T-cell (primary cell): ENCODE measurements at places on chromosomes 6 and 20. TPM values are rescaled to one million over a fixed set of nuclear protein-coding genes. Genes with fewer than 3 reads are reported as not detected.

- H3K36me3 ChIP-seq, result no peaks in the 10 kb centered on the region
- no peak for DNase-seq
- H3K4me1 ChIP-seq, result no peaks in the 10 kb centered on the region
- no peak overlapping the region for H3K4me3 ChIP-seq
- H3K27ac ChIP-seq, result no peak overlapping the region
- H3K27me3 ChIP-seq, result no peaks in the 10 kb centered on the region
These were observed 688.9 kb upstream of the GJE1 start for GRCh38 chr6:141443668-141444289.

DNA sequence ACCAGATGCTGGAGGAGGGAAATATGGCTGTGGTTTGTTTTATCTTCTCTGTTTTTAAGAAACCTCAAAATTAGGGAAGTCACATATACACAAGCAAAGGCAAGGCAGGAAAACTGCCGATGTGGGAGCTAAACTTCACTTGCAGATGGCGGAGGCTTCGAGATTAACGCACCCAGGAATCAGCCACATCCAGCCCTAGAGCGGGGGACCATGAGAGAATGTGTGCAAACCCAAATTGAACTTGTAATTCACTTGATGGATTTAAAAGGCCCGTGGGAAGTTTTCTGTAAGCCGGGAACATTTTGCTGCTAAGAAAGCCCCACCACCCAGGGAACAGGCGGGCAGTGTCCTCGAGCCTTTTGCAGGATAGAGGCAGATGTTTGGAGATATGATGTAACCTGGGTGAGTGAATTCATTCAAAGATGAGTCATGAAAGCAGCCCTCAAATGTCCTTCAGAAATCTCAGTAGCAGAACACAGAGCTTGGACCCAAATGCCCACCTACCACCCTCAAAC, 39.9 kb downstream of the PREX1 start:
- peaks cover 81% of the 10 kb centered on the region for H3K4me1 ChIP-seq
- no peak for DNase-seq
- no peak overlapping the region for H3K27ac ChIP-seq
- no peaks in the 10 kb centered on the region for H3K27me3 ChIP-seq

GRCh38 chr6:45447716-45448115, 70.0 kb upstream of the SUPT3H start:
- H3K27me3 ChIP-seq, result no peaks in the 10 kb centered on the region
- peaks cover 9% of the 10 kb centered on the region for H3K4me1 ChIP-seq
- no peaks in the 10 kb centered on the region for H3K36me3 ChIP-seq
- no peak overlapping the region for H3K4me3 ChIP-seq

DNA sequence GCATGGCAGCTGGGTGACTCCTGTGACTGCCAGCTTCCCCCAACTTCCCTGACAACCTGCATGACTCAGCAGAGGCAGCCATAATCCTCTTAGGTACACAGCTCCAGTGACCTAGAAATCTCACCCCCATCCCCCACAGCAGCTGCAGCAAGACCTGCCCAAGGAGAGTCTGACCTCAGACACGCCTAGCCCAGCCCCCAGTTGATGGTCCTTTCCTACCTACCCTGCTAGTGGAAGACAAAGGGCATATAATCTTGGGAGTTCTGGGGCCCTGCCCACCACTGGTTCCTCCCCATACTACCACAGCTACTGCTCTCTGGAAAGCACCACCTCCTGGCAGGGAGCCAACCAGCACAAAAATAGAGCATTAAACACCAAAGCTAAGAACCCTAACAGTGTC, 90.2 kb downstream of the F13A1 start:
- no peak for DNase-seq
- no peak overlapping the region for H3K4me3 ChIP-seq
- no peak overlapping the region for H3K27ac ChIP-seq

GRCh38 chr20:38109591-38110524, 55.2 kb downstream of the TGM2 start:
- no peaks in the 10 kb centered on the region for H3K27me3 ChIP-seq
- no peak overlapping the region for H3K4me3 ChIP-seq

- H3K4me1 ChIP-seq, result peaks cover 3% of the 10 kb centered on the region
- DNase-seq, result no peak
- H3K27ac ChIP-seq, result no peak overlapping the region
- no peaks in the 10 kb centered on the region for H3K27me3 ChIP-seq
- no peaks in the 10 kb centered on the region for H3K36me3 ChIP-seq
These were observed 35.9 kb upstream of the TBC1D22B start for GRCh38 chr6:37221585-37222124.

DNA sequence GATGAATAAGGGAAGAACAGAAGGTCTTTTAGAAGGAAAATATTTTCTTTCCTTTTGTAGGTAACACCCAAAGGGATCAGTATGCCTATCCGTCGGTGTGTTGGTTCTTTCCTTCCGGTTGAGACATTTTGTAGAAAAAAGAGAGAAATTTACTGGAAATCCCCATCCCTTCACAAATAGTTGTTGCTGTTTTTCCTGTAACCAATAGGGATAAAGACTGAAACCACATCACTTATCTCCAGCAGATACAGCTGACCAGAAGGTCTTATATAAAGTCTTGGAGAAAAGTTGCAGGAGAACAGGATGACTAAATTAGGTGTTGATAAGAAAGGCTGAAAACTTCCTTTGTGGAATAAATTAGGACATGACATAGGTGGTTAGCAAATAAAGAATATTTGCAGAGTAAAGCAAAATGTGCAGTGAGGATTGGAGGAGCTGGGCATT, 14.8 kb upstream of the HLA-DRB1 start:
- no peaks in the 10 kb centered on the region for H3K27me3 ChIP-seq
- peak overlapping the region; percentile 66 for H3K27ac ChIP-seq

GRCh38 chr6:24923885-24924401, 11.8 kb downstream of the RIPOR2 start:
- no peak for DNase-seq
- H3K4me1 ChIP-seq, result peaks cover 72% of the 10 kb centered on the region
- H3K36me3 ChIP-seq, result peaks cover 56% of the 10 kb centered on the region
- no peaks in the 10 kb centered on the region for H3K27me3 ChIP-seq

- no peak for DNase-seq
- H3K36me3 ChIP-seq, result no peaks in the 10 kb centered on the region
- H3K4me3 ChIP-seq, result no peak overlapping the region
- H3K4me1 ChIP-seq, result no peaks in the 10 kb centered on the region
- H3K27ac ChIP-seq, result no peak overlapping the region
These were observed 6.1 kb upstream of the FRK start for GRCh38 chr6:116066789-116067188.

DNA sequence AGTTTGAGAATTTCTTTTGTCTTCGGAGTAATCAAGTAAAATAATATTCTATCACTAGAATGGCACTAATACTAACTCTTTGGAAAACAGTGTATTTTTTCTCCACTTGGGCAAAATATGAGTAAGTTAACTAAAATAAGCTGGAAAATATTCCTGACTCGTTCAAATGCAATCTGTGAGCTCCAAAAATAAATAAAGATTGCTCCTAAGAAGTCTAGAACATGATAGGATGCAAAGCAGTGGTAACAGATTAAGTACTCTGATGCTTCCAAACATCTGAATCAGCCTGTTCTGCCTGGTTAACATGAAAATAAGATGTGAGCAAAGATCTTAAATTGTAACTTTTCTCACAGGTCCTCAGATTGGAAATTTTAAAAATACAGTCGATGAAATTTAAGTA, 285.1 kb upstream of the ID4 start:
- no peaks in the 10 kb centered on the region for H3K4me1 ChIP-seq
- H3K4me3 ChIP-seq, result no peak overlapping the region
- no peaks in the 10 kb centered on the region for H3K27me3 ChIP-seq
- DNase-seq, result no peak

GRCh38 chr6:45836984-45837383, 178.7 kb downstream of the CLIC5 start:
- no peak overlapping the region for H3K4me3 ChIP-seq
- no peak overlapping the region for H3K27ac ChIP-seq
- no peak for DNase-seq
- H3K4me1 ChIP-seq, result no peaks in the 10 kb centered on the region
- H3K27me3 ChIP-seq, result no peaks in the 10 kb centered on the region

DNA sequence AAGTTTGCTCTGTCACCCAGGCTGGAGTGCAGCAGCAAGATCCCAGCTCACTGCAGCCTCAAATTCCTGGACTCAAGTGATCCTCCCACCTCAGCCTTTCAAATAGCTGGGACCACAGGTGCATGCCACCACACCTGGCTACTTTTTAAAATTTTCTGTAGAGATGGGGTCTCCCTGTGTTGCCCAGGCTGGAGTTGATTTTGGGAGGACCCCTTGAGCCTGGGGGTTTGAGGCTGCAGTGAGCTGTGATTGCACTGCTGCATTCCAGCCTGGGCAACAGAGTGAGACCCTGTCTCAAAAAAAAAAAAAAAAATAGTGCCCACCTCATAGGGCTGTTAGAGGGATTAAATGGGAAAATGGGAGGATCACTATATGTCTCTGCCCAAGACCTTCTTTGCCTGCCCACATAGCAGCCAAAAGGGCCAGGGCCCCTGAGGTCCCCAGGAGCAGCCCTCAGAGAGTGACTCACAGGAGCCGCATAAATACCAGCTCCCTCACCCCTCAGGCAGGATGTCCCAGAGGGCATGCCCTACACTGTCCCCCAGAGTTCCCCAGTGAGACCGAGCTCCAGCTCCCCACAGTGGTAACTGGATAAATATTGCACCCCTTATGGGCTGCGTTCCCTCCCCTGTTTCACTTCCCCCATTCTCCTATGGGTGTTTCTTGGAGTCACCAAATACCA, 11.7 kb upstream of the MDGA1 start:
- no peak overlapping the region for H3K4me3 ChIP-seq
- H3K27me3 ChIP-seq, result no peaks in the 10 kb centered on the region
- H3K27ac ChIP-seq, result no peak overlapping the region

DNA sequence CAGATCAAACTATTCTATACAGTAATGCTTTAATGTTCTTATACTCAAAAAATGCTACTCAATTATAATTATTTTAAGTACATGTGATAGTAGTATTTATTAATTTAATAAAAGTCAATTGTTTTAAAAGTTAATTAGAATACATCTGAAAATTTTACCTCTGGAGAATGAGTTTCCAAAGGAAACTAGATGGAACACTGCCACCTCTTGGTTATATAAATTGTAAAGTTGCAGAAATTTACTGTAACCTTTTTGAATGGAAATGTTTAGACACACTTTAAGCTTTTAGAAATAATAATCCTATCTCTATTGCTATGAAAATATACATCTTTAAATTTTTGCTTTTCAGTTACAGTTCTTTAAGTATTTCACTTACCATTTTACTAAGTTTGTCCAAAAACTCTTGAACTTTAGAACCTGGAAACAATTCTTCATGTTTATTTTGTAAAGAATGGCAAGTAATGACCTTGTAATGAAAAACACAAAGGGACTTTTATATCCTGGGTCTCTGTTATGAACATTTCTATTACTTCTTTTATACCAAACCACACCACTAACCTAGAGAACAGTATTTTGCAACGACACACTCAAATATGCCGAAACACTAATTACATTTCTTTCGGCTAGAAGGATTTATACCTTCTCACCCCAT, 10.9 kb upstream of the BMP5 start:
- DNase-seq, result no peak
- H3K27ac ChIP-seq, result no peak overlapping the region
- no peaks in the 10 kb centered on the region for H3K36me3 ChIP-seq
- no peak overlapping the region for H3K4me3 ChIP-seq

DNA sequence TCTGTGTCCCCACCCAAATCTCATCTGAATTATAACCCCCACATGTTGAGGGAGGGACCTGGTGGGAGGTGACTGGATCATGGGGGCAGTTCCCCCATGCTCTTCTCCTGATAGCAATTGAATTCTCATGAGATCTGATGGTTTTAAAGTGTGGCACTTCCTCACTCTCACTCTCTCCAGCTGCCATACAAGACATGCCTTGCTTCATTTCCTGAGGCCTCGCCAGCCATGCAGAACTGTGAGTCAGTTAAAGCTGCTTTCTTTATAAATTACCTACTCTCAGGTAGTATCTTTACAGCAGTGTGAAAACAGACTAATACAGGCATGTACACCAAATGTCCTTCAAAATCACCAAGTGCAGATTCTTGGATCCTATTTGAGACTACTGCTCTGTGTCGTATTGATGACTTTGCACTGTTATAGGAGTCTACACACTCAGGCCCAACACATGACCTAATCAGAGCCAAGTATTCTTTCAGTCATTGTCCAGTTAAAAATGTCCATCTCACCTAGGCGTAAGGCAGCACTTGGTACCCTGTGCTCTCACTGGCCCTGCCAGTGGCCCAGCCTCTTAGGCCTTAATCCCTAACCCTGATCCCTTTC, 52.8 kb upstream of the UST start:
- H3K27ac ChIP-seq, result no peak overlapping the region
- H3K27me3 ChIP-seq, result peaks cover 2% of the 10 kb centered on the region
- no peak for DNase-seq
- H3K4me1 ChIP-seq, result no peaks in the 10 kb centered on the region
- H3K36me3 ChIP-seq, result no peaks in the 10 kb centered on the region

GRCh38 chr6:147078602-147079001, 125.6 kb upstream of the STXBP5 start:
- no peaks in the 10 kb centered on the region for H3K36me3 ChIP-seq
- no peaks in the 10 kb centered on the region for H3K4me1 ChIP-seq
- DNase-seq, result no peak
- no peak overlapping the region for H3K4me3 ChIP-seq
- no peak overlapping the region for H3K27ac ChIP-seq
- no peaks in the 10 kb centered on the region for H3K27me3 ChIP-seq

- peak overlapping the region; percentile 91 for H3K4me3 ChIP-seq
- no peak for DNase-seq
- H3K4me1 ChIP-seq, result peaks cover 17% of the 10 kb centered on the region
- H3K27ac ChIP-seq, result peak overlapping the region; percentile 85
These were observed 861 bp upstream of the RALGAPA2 start for GRCh38 chr20:20713244-20713765.

DNA sequence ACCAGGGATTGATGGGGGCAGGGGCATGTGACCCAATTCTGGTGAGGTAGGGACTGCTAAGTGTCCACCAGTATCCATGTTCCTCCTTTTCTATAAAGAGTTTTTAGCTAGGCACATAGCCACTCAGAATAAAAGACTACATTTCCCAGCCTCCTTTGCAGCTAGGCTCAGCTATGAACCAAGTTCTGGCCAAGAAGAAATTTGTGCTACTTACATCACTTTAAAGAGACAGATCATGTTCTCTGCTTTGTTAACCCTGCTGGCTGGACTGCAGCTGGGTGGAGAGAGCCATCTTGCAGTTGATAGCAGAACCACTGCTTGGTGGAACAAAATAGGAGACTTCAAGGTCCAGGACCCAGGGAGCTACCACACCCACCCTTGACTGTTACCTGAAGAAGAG, 5.3 kb upstream of the CCM2L start:
- H3K4me1 ChIP-seq, result peaks cover 3% of the 10 kb centered on the region
- no peaks in the 10 kb centered on the region for H3K27me3 ChIP-seq
- H3K4me3 ChIP-seq, result no peak overlapping the region
- no peak overlapping the region for H3K27ac ChIP-seq
- no peak for DNase-seq

ANKEF1 gene
- total RNA-seq, result 4.1 TPM

TREM1 gene
- total RNA-seq, result not detected

MEI4 gene
- not detected for total RNA-seq

PRRT1 gene
- total RNA-seq, result 2.3 TPM

TGM3 gene
- not detected for total RNA-seq

KCNQ5 gene
- total RNA-seq, result 4.3 TPM

LGSN gene
- not detected for total RNA-seq

CDKAL1 gene
- total RNA-seq, result 28.5 TPM

HNF4A gene
- total RNA-seq, result 0.32 TPM

BEND3 gene
- 1.3 TPM for total RNA-seq

MOG gene
- not detected for total RNA-seq

SHLD1 gene
- 12.6 TPM for total RNA-seq

SEMG1 gene
- not detected for total RNA-seq

PREX1 gene
- 137 TPM for total RNA-seq

FOXA2 gene
- 0.13 TPM for total RNA-seq
